ENCODE measurements at places on chromosomes 4 and X.

DNA sequence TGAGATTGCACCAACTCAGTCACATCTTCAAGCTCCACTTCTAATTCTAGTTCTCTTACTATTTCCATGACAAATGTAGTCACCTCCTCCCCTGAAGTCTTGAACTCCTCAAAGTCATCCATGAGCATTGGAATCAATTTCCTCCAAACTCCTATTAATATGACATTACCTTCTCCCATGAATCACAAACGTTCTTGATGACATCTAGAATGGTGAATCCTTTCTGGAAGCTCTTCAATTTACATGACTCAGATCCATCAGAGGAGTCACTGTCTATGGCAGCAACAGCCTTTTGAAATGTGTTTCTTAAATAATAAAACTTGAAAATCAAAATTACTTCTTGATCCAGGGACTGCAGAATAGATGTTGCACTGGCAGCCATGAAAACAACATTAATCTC, 34.5 kb downstream of the GALNTL6 start:
- no peak for DNase-seq

DNA sequence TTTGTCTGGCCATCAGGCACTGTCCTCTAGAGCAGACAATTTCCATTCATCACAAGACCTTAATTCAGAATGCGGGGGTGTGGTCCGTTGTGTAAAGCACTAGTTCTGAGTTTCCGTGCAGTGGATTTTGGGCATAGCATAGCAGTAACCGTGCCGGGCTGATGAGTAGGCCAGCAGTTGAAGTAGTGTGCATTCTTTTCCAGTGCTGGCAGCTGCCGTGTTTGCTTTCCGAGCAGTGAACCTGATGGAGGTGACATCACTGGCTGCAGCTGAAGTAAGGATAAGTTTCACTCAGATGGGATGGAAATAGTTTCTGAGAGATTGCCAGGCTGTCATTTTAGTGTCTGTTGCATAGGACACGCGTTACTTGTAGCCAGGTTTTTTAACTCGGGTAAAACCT, 107.0 kb upstream of the STIM2 start:
- no peak for DNase-seq

- no peak for DNase-seq
Observed at GRCh38 chr4:151359576-151359975, 34.2 kb upstream of the SH3D19 start.

- no peak for DNase-seq
Observed at GRCh38 chr4:56130606-56131155, 181.9 kb downstream of the CEP135 start.

DNA sequence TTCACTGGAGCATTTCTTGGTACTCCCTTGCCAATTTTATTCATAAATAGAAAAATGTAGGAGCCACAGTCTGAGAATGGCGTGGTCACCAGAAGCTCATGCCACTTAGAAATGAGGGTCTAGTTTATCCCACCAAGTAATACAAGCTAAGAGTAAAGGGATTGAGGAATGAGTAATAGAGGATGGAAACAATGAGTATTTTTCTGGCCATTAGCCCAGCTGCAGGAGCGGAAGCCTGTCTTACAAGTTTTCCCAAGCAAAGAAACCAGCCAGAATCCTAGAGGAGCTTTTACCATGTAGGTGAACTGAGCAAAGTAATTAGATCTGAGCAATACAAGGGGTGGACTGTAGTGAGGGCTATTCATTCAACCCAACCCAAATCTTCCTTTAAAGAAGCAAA, 160.7 kb upstream of the NPY2R start:
- DNase-seq: no peak

GRCh38 chr4:2333356-2333841, 71.5 kb upstream of the MXD4 start:
- DNase-seq: no peak

GRCh38 chr4:71293705-71294104, 45.1 kb upstream of the SLC4A4 start:
- DNase-seq: no peak

- no peak for DNase-seq
Observed at GRCh38 chrX:132482632-132483031, 6.2 kb downstream of the MBNL3 start.

DNA sequence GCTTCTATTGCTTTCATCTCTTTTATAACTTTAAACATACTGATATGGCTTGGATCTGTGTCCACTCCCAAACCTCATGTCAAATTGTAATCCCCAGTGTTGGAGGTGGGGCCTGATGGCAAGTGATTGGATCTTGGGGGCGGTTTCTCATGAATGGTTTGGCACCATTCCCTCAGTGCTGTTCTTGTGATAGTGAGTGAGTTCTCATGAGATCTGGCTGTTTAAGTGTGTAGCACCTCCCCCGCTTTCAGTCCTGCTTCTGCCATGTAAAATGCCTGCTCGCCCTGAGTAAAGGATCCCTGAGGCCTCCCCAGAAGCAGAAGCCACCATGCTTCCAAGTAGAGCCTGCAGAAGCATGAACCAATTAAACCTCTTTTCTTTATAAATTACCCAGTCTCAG, 17.7 kb downstream of the MND1 start:
- no peak for DNase-seq

DNA sequence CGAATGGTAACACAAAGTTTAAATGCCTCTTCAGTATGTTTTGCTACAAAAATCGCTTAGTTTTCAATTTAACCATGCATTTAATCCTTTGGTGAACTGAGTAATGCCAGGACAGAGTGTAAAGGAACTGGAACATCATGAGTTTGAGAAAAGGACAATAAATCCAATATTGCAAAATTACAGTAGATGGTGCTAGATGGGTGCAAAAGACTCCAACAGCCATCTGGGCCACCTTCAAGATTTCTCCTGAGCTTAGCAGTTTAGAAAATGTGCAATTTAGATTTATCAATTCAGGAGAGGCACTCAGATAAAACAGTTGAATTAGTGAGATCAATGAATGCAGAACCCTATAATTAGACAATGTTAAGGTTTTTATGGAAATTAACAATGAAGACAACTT, 33.2 kb upstream of the MID1IP1 start:
- no peak for DNase-seq

GRCh38 chr4:161256172-161256571, 907.6 kb downstream of the FSTL5 start:
- no peak for DNase-seq

DNA sequence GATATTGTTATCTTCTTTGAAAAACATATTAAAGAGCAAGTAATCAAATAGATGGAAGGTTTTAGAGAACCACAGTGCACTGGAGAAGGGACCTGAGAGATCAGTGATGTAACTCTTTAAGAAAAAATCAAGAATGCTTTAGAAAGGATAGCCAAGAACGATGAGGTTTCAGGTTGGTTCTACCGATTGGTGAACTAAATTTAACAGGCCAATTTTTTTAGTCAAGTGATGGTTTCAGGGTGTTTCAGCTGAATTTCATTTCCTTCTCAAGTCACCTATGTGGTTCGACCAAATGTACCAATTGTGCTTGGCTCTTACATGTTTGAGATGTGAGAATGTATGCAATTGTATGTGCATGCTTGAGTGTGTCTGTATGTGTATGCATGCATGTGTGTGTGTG, 26.5 kb downstream of the HS3ST1 start:
- DNase-seq: no peak

GRCh38 chr4:122456231-122457116, at the start of gene IL2:
Gene IL2 (minus strand): TSS chr4:122456725. CDS start chr4:122456440, 285 bp downstream.
- no peak for DNase-seq

DNA sequence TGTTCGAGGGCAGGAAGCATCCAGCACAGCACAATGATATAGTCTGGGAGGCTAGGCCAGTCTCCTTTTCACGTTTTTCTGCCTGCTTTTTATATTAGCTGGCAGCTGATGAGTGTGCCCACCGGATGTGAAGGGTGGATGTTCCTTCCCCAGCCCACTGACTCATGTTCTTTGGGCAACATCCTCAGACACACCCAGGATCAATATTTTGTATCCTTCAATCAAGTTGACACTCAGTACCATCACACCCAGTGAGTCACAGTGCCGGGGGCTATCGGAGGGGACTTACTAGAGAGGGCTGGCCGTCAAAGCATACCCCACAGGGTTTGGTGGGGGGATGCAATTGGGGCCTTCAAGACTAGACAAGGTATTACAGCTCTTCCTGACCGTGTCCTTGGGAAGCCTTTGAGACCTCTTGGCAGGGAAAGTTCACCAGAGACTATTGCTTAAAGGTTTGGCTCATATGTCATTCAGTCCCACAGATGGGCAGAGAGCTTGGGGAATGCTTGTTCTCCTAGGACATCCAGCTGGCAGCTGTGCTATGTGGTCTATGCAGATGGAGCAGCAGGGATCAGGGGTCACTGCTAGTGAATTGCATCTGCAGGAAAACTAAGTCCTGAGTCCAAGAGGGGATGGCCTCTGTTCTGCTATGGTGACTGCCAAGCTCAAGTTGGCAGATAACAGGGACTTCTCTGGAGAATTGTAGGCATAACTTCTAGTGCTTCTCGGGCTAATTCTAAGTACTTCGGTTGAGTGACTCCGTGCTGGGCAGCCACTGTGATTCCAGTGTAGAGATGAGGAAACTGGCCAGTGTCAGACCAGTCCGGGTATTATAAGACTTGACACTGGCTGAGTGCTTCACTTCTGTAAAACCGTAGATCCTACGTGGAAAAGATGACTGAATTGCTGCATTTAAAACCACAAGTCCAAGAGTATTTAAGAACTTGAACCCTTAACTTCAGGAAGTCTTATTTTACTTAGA, 12.9 kb upstream of the WDR1 start:
- no peak for DNase-seq

DNA sequence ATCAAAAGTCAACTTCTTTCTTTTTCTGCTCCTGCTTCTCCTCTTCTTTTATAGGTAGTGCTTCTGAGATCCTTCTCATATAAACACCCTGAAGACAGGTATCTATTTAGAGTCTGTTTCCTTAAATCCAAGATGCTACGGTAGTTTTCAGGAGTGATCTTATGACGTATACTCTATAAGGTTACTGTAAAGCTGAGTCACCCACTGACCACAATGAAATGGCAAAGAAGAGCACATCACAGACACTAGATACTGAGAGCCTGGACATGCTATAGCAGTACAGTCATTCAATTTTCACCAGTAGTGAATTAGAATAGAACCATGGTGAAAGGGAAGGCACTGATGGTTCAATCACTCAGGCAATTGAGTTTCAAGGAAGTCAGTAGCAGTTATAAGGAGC, 412.5 kb downstream of the ADAM29 start:
- no peak for DNase-seq

DNA sequence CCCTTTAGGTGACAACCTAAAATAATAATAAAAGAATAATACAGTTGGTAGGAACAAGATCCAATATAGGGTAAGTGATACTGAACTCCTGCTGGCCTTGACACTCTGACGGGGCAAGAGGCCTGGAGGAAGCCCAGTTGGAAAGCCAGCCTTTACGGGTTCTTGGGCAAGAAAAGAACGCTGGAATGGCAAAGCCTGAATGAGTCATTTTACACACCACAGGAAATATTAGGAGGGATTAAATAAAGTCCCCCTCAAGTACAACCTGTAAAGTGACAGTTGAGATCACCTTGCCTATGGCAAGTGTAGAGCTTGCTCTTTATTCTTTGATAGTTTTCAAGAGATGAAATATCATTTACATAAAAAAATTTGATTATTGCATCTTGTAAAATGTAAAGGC, 244.5 kb upstream of the TLL1 start:
- no peak for DNase-seq

DNA sequence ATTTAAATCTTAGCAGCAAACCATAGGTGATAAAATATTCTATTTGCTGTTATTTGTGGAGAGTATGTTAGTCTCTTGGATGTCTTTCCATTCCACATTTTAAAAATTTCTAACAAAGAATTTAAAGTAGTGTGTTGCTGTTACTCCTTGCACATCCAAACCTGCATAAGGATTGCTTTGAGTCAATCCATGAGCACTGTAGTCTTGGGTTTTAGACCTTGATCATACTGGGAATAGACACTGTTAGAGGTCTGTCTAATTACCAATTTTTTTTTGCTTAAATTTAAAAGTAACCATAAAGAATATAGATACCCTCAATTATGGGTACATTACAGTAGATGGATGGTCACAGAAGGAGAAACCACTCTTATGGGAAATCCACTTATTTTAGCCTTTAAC, 1.5 kb downstream of the AFP start:
- no peak for DNase-seq

- DNase-seq: no peak
Observed at GRCh38 chr4:28948501-28948900, 1771.7 kb upstream of the PCDH7 start.

GRCh38 chrX:68820476-68821110, 8.2 kb upstream of the EFNB1 start:
- no peak for DNase-seq

GRCh38 chrX:9316096-9316495, 148.8 kb upstream of the TBL1X start:
- no peak for DNase-seq

- DNase-seq: no peak
Observed at GRCh38 chr4:114725066-114725465, 126.5 kb downstream of the UGT8 start.

DNA sequence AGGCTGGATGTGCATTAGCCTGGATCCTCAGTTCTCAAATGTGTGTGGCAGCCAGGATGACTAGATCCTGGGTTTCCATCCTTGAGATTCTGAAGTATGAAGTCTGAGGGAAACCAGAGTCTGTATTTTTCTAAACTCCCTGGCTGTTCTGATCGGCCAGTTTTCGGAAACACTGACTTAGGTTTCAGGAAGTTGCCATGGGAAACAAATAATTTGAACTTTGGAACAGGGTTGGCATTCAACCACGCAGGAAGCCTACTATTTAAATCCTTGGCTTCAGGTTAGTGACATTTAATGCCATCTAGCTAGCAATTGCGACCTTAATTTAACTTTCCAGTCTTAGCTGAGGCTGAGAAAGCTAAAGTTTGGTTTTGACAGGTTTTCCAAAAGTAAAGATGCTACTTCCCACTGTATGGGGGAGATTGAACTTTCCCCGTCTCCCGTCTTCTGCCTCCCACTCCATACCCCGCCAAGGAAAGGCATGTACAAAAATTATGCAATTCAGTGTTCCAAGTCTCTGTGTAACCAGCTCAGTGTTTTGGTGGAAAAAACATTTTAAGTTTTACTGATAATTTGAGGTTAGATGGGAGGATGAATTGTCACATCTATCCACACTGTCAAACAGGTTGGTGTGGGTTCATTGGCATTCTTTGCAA, 67.6 kb downstream of the PDGFRA start:
- no peak for DNase-seq

DNA sequence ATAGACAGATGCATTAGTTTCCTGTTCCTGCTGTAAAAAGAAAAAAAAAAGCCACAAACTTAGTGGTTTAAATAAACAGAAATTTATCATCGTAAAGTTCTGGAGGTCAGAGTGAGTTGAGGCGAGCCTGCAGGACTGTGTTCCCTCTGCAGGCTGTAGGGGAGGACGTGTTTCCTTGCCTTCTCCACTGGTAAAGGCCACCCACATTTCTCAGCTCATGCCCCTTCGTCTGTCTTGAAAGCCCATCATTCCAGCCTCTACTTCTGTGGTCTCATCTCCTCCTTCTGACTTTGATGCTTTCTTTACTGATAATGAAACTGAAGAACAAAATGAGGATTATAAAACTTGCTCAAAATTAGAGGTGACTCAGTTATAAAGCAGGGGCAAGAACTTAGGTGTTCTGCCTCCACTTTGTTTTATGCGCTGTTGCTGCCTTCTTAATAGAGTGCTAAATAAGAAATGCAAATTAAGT, 143.0 kb downstream of the STIM2 start:
- DNase-seq: no peak
